ENCODE measurements at places on chromosomes 2 and 18.
A peak's percentile ranks its signal among the peaks of the same experiment; 100 is the strongest.

GRCh38 chr2:62814123-62814522 lies 108.6 kb downstream of the EHBP1 start:
- DNase-seq, result no peak

DNA sequence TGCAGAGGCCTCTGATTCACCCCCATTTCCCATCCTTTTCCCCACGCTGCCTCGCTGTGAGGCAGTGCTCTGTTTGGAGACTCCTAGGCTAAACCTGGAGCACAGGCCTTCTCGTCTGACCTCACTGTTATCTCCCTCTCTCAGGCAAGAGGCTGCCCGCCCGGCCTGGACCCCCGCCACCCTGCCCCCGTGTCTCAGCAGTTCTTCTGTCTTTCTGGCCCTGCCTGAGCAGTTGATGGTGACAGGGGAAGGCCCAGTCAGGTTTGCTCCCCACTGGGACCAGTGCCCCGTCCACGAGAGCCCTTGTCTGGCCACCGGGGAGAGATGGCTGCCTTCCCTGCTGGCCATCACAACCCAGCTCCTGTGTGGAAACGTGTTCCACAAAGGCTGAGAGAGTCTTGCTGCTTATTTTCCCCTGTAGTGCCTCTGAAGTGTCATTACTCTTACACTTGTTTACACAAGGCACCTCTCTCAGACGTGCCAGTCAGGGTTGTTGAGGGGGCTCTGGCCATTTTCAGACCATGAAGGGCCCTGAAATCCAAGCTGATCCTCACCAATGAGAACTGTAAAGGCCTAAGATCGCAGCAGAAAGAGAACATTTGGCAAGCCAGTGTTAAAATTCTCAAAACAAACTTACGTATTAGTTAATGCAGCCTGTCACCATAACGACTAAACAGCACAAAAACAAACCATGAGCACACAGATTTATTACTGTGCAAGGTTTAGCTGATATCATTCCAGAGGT lies 210.9 kb downstream of the NDUFA10 start:
- DNase-seq, result no peak

DNA sequence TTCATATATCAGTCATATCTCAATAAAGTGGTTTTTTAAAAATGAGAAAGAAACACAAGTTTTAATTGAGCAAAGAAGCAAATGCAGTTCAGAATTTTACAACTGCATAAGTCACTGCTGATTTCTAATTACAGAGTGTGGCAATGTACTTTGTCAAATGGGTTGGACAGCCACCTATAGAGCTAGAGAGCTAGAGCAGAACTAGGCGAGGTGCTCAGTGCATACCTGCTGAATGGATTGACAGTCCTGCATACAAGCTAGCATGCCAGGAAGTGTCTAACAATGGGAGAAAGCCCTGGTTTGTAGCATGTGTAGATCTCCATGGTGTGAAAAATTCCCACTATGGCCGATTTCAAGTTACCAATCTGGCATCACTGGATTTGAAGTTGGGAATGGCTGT lies 106.3 kb upstream of the CDCA7 start:
- DNase-seq, result no peak

DNA sequence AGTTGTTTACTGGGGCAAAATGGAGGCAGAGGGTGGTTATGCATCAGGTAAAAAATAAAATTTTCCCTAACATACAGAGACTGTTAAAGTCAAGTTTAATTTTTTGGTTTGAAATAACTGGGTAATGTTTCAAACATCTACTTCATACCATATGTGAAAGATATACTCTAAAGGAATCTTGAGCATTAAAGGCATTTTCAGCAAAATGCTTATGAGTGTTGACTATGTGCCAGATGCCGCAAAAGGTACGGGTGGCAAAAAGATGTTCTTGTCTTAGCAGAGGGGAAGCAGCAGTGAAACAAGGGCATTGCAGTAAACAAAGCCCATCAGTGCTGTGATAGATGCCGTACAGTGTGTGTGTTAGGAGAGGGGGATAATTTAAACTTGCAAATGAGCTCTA lies 263.1 kb upstream of the ID2 start:
- no peak for DNase-seq

GRCh38 chr18:36942264-36942663 lies 113.3 kb downstream of the KIAA1328 start:
- peak; percentile 64 for DNase-seq

- DNase-seq, result peak; percentile 29
Measured at GRCh38 chr18:46899274-46899948, 17.9 kb downstream of the PIAS2 start.

- DNase-seq, result no peak
Measured at GRCh38 chr2:232779934-232780333, 3.6 kb upstream of the KCNJ13 start.

DNA sequence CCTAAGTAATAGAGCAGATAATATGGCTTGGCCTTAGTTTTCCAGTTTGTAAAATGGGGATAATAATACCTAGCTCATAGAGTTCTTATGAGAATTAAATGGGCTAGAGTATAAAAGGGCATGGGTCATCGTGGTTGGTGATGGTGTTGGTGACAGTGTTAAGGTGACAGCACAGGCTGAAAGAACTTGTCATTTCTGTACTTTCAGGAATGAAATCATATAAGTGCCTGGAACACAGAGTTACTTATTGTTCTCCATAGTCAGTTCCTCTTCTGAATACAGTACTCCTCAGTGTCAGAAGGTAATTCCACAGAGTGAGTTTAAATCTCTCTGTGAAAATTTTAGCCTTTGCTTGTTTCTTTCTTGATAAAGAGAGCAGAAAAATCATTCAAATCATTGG lies 42.4 kb downstream of the KIF5C start:
- peak; percentile 26 for DNase-seq

DNA sequence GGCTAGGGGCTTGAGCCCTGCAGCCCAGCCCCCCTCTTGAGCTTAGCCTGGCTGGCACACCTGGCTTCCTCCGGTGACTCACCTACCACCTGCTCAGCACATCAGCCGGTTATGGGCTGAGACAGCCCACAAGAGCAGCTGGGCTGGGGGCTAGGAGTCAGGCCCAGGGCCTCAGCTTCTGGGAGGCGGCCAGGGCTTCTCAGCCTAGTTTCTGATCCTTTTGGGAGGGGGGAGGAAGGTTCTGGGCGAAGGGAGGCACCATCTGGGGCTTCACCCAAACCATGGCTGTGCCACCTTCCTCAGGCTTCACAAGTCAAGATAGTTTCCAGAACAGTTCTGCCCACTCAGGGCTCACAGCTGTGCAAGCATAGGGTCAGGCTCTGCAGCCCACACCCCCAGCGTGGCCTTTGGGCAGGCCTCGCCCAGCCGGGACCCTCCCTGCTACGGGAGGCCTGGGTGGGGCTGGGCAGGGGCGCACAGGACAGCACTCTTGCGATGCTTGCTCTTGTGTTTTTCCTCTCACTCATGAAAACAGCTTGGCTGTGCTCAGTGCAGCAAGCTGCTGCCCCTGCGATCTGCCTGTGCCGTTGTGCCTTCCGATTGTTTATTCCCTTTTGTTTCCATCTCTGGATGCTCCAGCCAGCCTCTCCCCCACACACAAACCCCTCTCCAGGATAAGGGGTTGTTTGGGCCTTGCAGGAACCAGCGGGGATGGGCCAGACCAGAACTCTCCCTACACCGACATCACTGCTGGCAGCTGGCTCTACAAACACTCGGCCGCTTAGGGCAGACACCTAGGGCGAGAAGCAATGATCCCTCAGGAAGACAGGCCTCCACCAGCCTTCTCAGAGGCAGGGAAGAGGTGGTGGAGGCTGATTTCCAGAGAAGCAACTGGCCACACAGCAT lies 26.1 kb upstream of the SEMA4C start:
- DNase-seq, result no peak

DNA sequence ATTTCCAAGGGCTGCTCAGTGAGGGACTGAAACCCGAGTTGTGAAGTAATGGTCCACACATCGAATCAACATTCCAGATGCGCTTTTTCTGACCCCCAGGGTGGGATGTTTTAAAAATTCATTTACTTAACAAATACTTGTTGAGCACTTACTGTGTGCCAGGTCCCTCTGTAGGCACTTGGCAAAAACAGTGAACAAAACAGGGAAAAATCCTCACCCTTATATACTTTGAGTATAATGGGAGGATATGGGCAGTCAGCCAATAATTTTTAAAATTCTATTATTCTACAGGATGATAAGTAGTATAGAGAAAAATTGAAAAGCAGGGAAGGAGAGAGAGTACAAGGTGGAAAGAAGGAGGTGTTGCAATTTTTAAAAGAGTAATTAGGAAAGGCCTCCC lies 31.3 kb upstream of the AFTPH start:
- DNase-seq, result no peak

DNA sequence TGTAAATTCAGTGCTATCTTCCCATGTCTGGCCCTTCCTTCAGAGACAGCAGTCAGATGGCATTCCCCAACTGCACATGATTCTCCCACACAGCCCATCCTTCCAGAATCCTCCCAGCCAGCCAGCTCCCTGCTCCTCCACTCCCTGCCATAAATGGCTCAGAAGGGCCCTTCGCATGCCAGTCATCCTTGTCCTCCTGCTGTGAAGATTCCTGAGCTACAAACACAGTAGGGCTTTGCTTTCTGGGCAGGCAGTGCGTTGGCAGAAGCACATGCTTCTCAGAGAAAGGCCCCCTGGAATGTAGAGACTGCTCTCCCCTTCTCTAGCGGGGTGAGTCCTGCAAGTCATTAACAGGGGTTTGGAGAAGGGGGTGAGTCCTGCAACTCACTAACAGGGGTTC lies 71.9 kb downstream of the TEX51 start:
- DNase-seq, result no peak

DNA sequence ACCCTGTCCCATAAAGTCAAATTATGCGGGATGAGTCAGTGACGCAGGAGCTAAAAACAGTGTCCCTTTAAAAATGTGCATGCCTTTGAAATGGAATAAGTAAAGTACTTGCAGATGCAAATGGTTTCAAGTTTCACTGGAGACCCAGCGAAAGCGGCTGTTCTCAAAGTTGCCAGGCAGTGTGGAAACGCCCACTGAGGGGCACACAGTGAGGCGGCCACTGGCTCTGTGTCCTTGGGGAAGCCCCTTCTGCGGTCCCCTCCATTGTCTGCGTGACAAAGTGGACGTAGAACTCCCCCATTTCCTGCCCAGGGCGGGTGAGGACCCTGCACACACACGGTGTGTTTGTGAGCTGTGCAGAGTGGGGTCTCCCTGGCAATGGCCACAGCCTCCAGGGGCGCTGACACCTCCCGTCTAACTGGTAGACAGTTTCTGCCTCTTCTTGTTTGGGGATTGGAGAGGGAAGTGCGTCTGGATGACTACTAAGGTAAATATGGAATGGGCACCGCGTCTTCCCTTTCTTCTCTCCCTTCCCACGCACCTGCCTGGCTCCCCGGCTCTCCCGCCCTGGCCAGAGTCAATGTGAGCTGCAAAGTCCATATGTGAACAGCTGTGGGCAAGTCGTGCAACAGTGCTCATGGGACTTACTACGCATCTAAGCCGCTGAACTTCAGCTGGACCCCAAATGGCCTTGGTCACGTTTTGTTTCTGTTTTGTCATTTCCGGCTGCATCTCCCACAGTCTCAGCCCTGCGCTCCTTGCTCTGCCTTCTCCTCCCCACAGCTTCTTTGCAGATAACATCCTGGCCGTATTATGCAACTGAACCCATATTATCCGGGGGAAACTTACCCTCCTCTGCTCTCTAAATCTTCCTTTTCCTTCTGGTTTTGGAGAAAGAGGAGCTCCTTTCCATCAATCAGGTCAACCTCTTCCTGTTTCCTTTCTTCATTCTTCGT lies 33.7 kb upstream of the ZNF516 start:
- DNase-seq, result no peak

DNA sequence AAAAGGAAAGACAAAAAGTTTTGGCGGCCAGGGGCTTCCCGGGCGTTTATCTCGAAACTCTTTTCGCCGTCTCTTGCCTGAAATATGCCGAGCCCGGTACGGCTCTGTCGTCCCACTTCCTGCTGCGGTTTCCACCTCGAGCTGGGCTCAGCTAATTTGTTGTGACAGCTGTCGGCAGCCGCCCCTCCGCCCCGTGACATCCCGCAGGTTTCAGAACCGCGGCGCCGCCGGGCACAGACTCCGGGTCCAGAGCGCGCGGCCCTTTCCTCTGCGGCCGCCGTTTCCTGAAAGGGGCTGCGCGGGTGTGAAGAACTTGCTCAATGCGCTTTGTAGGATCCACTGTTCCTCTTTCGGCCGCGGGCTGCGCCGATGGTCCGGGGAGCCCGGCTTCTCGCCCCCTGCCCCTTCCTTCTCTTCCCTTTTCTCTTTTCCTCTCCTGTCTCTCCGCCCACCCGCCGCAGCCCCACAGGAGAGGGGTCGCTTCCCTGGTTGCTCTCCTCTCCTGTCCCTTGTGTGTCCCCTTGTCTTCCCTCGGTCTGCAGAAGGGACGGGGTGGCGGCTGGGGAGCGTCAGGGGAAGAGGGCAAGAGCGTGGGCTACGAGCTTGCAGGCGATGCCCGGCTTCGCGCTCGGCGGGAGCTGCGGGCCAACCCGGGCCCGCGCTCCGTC lies 648 bp downstream of the ARID5A start:
- DNase-seq, result peak; percentile 94

DNA sequence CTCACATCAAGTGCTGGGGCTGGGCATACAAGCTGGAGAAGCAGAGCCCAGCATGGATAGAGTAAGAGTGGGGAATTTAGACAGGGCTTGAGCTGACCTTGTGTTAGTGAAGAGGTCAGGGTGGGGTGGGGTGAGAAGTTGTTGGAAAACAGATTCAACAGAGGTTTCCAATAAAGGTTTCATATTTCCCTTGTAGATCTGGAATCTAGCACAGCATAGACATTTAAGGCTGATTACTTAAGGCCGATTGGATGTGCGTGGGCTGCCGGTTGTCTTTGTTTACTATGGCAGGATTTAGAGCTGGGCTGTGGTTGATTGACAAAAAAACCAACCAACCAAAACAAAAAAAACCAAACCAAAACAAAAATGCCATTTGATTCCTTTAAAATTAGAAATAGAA lies 114.9 kb upstream of the SEC11C start:
- no peak for DNase-seq

DNA sequence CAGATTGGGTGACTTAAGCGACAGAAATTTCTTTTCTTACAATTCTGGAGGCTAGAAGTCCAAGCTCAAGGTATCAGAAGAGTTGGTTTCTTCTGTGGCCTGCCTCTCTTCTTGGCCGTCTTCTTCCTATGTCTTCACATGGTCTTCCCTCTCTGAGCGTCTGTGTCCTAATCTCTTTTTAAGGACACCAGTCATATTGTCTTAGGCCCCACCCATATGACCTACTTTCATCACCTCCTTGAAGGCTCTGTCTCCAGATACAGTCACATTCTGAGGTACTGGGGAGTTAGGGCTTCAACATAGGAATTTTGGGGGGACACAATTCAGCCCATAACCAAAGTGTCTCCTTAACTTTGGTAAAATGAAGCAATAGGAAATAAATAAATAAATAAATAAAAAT lies 110.9 kb upstream of the EPC2 start:
- DNase-seq, result no peak

GRCh38 chr18:48066225-48066652 lies 135.8 kb upstream of the SMAD2 start:
- no peak for DNase-seq

DNA sequence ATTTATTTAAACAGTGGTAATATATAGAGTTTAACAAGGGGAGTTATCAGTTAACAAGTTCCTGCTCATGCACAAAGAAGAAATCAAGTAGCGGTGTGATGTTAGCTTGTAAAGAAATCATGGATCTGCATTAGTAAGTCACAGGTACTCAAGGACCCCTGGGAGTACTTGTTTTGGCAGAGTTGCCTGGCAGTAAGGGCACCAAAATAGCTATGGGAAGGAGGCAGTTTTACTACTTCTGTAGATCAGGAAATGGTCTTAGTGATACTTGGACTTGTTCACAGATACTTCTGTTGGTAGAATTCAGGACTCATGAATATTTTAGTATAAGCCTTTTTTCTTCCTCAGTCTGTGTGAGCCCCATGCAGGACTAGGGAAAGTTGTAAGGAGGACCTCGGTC lies 107.3 kb upstream of the IL1R2 start:
- no peak for DNase-seq

Data from activated CD4-positive, alpha-beta T cell treated with anti-CD3 and anti-CD28 coated beads, Interleukin-2, Interleukin-6, amounts not matched to agents 100 ng/mL and 50 ng/mL, durations not matched to agents 16 hours and 8 hours (primary cell).